WTC11 (cell line): ENCODE measurements at places on chromosomes 5 and 9. TPM values are rescaled to one million over a fixed set of nuclear protein-coding genes. Genes with fewer than 3 reads are reported as not detected.

GRCh38 chr5:163941079-163941478 lies 435.7 kb downstream of the MAT2B start:
- no peak for DNase-seq
- no peaks in the 10 kb centered on the region for H3K27me3 ChIP-seq
- H3K36me3 ChIP-seq: no peaks in the 10 kb centered on the region
- no peak overlapping the region for H3K27ac ChIP-seq
- no peak overlapping the region for H3K4me3 ChIP-seq
- no peaks in the 10 kb centered on the region for H3K4me1 ChIP-seq

- DNase-seq: no peak
- H3K27ac ChIP-seq: no peak overlapping the region
- no peak overlapping the region for H3K4me3 ChIP-seq
- no peaks in the 10 kb centered on the region for H3K27me3 ChIP-seq
Measured at GRCh38 chr9:116100711-116101121, 52.9 kb upstream of the PAPPA start.

- peak overlapping the region; percentile 38; the same call in 1 of the 2 replicates for H3K27ac ChIP-seq
- H3K36me3 ChIP-seq: peaks cover 29% of the 10 kb centered on the region
- H3K4me1 ChIP-seq: peaks cover 14% of the 10 kb centered on the region; the same call in 1 of the 2 replicates
- no peaks in the 10 kb centered on the region for H3K27me3 ChIP-seq
Measured at GRCh38 chr5:172413601-172414171, 40.6 kb downstream of the SH3PXD2B start.

DNA sequence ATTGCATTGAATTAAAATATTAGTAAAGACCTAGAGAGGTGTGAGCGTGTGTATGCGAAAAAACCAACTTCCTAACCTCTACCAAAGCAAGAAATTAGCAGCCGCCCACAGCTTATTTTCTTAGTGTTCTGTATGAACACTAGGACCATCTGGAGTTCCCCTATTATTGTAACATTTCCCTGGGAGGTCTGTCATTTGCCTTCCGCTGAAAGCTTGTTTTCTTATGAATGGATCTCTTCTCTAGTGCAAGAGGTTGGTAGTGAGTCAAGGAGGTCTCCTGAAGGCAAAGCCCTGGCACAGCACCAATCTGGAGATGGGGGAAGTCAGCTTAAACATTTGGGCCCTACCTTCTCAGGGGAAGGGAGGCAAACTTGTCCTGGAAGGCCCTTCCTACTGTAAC lies 10.8 kb downstream of the TNFSF8 start:
- DNase-seq: no peak
- peaks cover 14% of the 10 kb centered on the region for H3K4me1 ChIP-seq
- H3K27ac ChIP-seq: no peak overlapping the region
- H3K36me3 ChIP-seq: no peaks in the 10 kb centered on the region

GRCh38 chr5:109931049-109931780 lies 241.5 kb downstream of the MAN2A1 start:
- no peak overlapping the region for H3K27ac ChIP-seq
- H3K36me3 ChIP-seq: no peaks in the 10 kb centered on the region
- no peak overlapping the region for H3K4me3 ChIP-seq
- H3K27me3 ChIP-seq: no peaks in the 10 kb centered on the region
- peaks cover 16% of the 10 kb centered on the region for H3K4me1 ChIP-seq

- DNase-seq: no peak
- no peak overlapping the region for H3K4me3 ChIP-seq
- H3K27me3 ChIP-seq: peaks cover 17% of the 10 kb centered on the region
- peaks cover 3% of the 10 kb centered on the region for H3K36me3 ChIP-seq
- H3K4me1 ChIP-seq: peaks cover 44% of the 10 kb centered on the region
Measured at GRCh38 chr9:98501819-98502218, 206.9 kb downstream of the GABBR2 start.

GRCh38 chr5:17441351-17441750 lies 56.7 kb upstream of the TAF11L2 start:
- no peak for DNase-seq
- H3K27me3 ChIP-seq: no peaks in the 10 kb centered on the region
- no peak overlapping the region for H3K4me3 ChIP-seq

GRCh38 chr5:181153814-181154213 lies 6.4 kb downstream of the OR2V2 start:
- DNase-seq: no peak
- no peak overlapping the region for H3K4me3 ChIP-seq
- peaks cover 41% of the 10 kb centered on the region for H3K27me3 ChIP-seq

- H3K27me3 ChIP-seq: no peaks in the 10 kb centered on the region
- no peak overlapping the region for H3K4me3 ChIP-seq
- no peak for DNase-seq
- H3K4me1 ChIP-seq: peaks cover 29% of the 10 kb centered on the region
Measured at GRCh38 chr5:151092762-151093161, 11.9 kb upstream of the TNIP1 start.

GRCh38 chr5:128825826-128826225 lies 139.5 kb upstream of the SLC27A6 start:
- no peaks in the 10 kb centered on the region for H3K36me3 ChIP-seq
- H3K4me1 ChIP-seq: peaks cover 13% of the 10 kb centered on the region
- H3K4me3 ChIP-seq: no peak overlapping the region
- H3K27ac ChIP-seq: no peak overlapping the region

DNA sequence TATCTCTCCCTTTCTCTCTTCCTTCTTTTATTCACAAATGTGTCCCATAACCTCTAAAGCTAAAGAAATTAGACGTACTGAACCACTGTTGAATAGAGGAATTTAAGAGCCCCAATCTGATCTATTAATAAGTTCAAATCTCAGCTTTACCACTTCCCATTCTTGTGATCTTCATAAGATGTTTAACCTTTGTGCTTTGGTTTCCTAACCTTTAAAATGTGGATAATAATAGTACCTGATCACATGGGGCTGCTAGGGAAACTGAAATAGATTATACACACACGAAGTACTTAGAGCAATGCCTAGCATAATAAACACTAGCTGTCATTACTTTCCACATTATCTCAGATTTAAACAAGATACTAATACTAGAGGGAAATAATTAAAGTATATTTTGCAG lies 324.3 kb upstream of the SEMA6A start:
- peaks cover 15% of the 10 kb centered on the region for H3K4me1 ChIP-seq
- DNase-seq: no peak
- no peaks in the 10 kb centered on the region for H3K36me3 ChIP-seq
- no peak overlapping the region for H3K4me3 ChIP-seq
- H3K27me3 ChIP-seq: no peaks in the 10 kb centered on the region

DNA sequence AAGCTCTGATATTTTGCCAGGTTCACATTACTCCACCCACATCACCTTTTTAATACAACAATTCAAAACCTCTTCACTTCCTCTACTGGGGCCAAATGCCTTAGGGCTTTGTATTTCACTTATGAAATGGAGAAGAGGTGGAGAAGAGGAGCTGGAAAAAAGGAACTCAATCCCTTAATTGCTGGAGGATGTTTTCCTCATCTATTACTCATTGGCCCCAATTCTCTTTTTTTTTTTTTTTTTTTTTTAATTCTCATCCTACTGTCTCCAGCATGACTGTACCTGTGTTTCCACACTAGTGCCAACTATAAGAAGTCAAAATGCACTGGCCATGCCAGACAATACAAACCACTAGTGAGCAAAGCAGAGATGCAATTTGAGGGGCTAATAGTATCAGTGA lies 20.9 kb downstream of the FAM13B start:
- no peak overlapping the region for H3K4me3 ChIP-seq
- H3K36me3 ChIP-seq: peaks cover 57% of the 10 kb centered on the region
- no peak overlapping the region for H3K27ac ChIP-seq
- DNase-seq: no peak
- peaks cover 3% of the 10 kb centered on the region for H3K4me1 ChIP-seq

- H3K36me3 ChIP-seq: peaks cover 9% of the 10 kb centered on the region
- H3K4me3 ChIP-seq: no peak overlapping the region
- H3K27me3 ChIP-seq: no peaks in the 10 kb centered on the region
- no peak for DNase-seq
- H3K27ac ChIP-seq: no peak overlapping the region
- H3K4me1 ChIP-seq: peaks cover 32% of the 10 kb centered on the region
Measured at GRCh38 chr5:153513156-153513555, 22.7 kb downstream of the GRIA1 start.

DNA sequence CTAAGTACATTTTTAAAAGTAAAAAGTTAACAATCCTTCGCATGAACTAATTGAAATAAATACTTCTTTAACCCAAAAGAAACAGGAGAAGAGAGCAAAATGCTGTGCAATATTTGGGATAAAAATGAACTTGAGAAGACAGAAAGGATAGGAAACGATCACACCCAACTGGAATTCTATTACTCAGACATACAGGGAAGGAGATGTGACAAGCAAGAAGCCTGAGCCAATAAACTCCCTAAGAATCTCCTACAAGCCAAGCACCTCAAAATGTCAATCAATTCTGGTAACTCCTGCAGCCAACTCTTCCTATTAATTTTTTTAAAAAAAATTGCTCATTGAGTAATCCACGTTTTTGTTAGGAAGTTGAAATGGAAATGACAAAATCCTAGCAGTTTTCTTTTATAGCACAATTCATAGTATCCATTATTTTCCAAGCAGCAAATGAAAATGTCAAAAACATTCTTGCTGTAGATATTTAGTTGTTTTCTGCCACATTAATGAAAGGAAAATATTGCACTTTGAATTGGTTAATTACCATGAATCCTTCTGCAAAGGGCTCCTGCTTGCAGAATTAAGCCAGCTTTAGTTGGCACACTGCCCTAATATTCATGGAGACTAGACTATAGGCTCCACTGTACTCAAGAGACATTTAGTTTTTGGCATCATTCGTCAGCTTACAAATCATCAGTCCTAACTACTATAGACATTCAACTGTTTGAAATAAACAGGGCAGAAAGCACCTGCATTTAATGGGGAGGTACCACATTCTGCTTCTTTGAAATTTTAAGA lies 89.0 kb downstream of the RFX3 start:
- H3K27ac ChIP-seq: no peak overlapping the region
- H3K36me3 ChIP-seq: no peaks in the 10 kb centered on the region
- no peaks in the 10 kb centered on the region for H3K27me3 ChIP-seq
- H3K4me3 ChIP-seq: no peak overlapping the region

GRCh38 chr5:138245717-138246116 lies 28.7 kb downstream of the GFRA3 start:
- H3K36me3 ChIP-seq: no peaks in the 10 kb centered on the region
- DNase-seq: peak; percentile 42
- peaks cover 35% of the 10 kb centered on the region for H3K27me3 ChIP-seq
- H3K4me3 ChIP-seq: no peak overlapping the region
- H3K27ac ChIP-seq: 0 out of 2 replicates have a peak overlapping the region, but pooled peaks have one; percentile 64

DNA sequence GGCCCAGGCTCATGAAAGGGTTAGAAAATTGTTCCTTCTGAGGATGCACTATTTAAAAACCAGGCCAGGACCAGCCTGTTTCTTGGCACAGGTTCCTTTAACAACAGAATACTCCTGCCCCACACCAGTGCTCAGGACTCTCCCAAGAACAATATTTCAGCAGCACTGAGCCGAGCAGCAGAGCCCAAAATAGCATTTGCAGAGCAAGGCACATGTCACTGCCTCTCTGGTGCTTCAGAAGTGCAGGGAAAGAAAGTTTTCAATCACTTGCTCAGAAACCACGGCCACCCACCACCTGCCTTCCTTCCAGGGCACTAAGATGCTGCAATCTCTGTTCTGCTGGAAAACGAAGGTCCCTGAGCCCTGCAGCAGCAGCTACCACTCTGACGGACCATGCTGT lies 77.6 kb downstream of the SIL1 start:
- no peak for DNase-seq
- H3K4me1 ChIP-seq: no peaks in the 10 kb centered on the region
- no peaks in the 10 kb centered on the region for H3K27me3 ChIP-seq
- no peak overlapping the region for H3K4me3 ChIP-seq
- H3K36me3 ChIP-seq: no peaks in the 10 kb centered on the region

- no peak overlapping the region for H3K27ac ChIP-seq
- no peak overlapping the region for H3K4me3 ChIP-seq
- DNase-seq: no peak
- H3K36me3 ChIP-seq: no peaks in the 10 kb centered on the region
Measured at GRCh38 chr5:157057459-157058370, 1.2 kb downstream of the HAVCR1 start.

DNA sequence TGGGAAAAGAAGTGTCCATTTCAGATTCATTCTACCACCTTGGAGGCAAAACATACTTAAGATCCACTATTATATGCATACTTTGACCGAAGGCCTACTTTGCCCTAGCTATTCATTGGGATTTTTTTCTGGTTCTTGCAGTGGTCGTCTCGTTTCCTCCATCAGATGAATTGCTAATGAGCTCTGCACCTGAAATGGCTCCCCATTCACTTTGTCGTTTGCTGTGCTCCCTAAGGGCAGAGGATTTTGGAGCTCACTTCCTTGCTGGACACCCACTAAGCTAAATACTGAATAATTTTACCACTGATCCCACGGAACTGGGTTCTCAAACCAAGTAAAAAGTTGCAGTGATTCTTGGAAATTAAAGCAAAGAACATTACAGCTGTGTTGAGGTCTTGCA lies 1.9 kb downstream of the KDM3B start:
- peaks cover 11% of the 10 kb centered on the region; the same call in 1 of the 2 replicates for H3K36me3 ChIP-seq
- peaks cover 23% of the 10 kb centered on the region for H3K4me1 ChIP-seq
- H3K4me3 ChIP-seq: peak overlapping the region; percentile 92
- peak overlapping the region; percentile 94 for H3K27ac ChIP-seq
- no peak for DNase-seq

DNA sequence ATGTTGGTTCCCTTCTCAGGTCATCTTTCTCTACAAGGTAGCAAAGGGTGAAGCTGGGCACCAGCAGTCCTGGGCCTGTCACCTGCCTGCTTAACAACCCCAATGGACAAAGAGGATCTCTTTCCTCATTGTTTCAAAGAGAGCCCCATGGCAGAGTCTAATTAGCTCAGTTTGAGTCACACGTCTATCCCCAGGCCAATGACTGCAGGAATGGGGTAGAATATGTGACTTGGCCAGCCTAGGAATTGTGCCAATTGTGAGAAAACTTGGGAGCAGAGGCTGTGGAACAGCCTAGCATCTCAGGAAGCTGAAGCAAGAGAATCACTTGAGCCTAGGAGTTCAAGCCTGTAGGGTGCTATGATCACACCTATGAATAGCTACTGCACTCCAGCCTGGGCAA lies 3.6 kb upstream of the RAPGEF1 start:
- H3K4me3 ChIP-seq: no peak overlapping the region
- peaks cover 5% of the 10 kb centered on the region for H3K4me1 ChIP-seq
- H3K27ac ChIP-seq: no peak overlapping the region

- H3K4me3 ChIP-seq: no peak overlapping the region
- peaks cover 9% of the 10 kb centered on the region for H3K36me3 ChIP-seq
- no peaks in the 10 kb centered on the region for H3K27me3 ChIP-seq
- no peaks in the 10 kb centered on the region for H3K4me1 ChIP-seq
- H3K27ac ChIP-seq: peak overlapping the region; percentile 3; the same call in 1 of the 2 replicates
Measured at GRCh38 chr9:123044586-123044985, 11.1 kb downstream of the GPR21 start.

- H3K36me3 ChIP-seq: peaks cover 8% of the 10 kb centered on the region
- H3K27ac ChIP-seq: no peak overlapping the region
- H3K27me3 ChIP-seq: no peaks in the 10 kb centered on the region
- no peak for DNase-seq
Measured at GRCh38 chr5:98909363-98909762, 19.4 kb downstream of the CHD1 start.

IRGM gene
- total RNA-seq: 0.30 to 0.31 TPM in 2 of 3 replicates, not detected in the other

SLC46A2 gene
- 0.07 TPM in 1 of 3 replicates, not detected in the others for total RNA-seq

MUSK gene
- total RNA-seq: not detected in 3 replicates

GCNT4 gene
- 0.71 to 1.8 TPM (median 0.80 TPM) in 3 replicates for total RNA-seq

TTC39B gene
- 12.3 to 13.9 TPM (median 12.5 TPM) in 3 replicates for total RNA-seq

FREM1 gene
- 2.8 to 3.6 TPM (median 3.0 TPM) in 3 replicates for total RNA-seq

HEMGN gene
- 0.11 to 0.14 TPM (median 0.11 TPM) in 3 replicates for total RNA-seq

ITK gene
- 0.37 to 0.55 TPM (median 0.52 TPM) in 3 replicates for total RNA-seq

GPR21 gene
- total RNA-seq: 0.63 to 0.66 TPM in 2 of 3 replicates, not detected in the other

OR1J2 gene
- total RNA-seq: not detected in 3 replicates

TLE1 gene
- 93.2 to 97.7 TPM (median 93.9 TPM) in 3 replicates for total RNA-seq

CYLC2 gene
- total RNA-seq: not detected in 3 replicates

ELAVL2 gene
- 22.8 to 35.9 TPM (median 26.7 TPM) in 3 replicates for total RNA-seq

CORO2A gene
- total RNA-seq: 32.5 to 37.0 TPM (median 35.9 TPM) in 3 replicates
